ENCODE measurements at places on chromosomes 7 and 10.

DNA sequence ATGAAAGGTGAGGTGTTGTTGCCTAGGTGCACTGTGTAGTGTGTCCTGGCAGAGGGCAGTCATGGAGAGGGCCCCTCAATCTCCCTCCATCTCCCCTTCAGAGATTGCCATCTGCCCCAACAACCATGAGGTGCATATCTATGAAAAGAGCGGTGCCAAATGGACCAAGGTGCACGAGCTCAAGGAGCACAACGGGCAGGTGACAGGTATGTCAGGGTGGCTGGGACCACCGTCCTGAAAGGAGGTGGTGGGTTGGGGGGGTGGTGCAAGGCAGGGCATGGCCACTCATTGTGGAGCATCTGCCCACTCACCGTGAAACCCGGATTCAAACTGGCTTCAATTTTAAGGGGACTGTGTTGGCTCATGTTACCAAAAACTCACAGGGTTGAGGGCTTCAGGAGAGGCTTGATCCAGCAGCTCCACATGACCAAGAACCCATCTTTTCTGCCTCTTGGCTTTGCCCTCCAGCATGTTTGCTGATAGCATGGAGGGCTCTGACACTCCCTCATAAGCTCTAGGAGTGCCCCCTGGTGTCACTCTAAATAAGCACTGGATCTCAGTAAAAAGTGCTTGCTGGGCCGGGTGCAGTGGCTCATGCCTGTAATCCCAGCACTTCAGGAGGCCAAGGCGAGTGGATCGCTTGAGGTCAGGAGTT, 12.2 kb downstream of the ARPC1B start:
- DNase-seq, result no peak

GRCh38 chr10:95841661-95842498, 65.9 kb upstream of the CC2D2B start:
- DNase-seq, result no peak

GRCh38 chr10:24597426-24597825, 126.3 kb downstream of the ARHGAP21 start:
- DNase-seq, result no peak

GRCh38 chr7:112571852-112572607, 91.2 kb downstream of the LSMEM1 start:
- no peak for DNase-seq

- no peak for DNase-seq
These were observed 147.0 kb upstream of the SLC13A1 start for GRCh38 chr7:123346766-123347165.

GRCh38 chr7:90917539-90917938, 321.4 kb downstream of the CDK14 start:
- DNase-seq, result no peak

- DNase-seq, result no peak
These were observed 16.9 kb upstream of the DLD start for GRCh38 chr7:107874111-107874510.

DNA sequence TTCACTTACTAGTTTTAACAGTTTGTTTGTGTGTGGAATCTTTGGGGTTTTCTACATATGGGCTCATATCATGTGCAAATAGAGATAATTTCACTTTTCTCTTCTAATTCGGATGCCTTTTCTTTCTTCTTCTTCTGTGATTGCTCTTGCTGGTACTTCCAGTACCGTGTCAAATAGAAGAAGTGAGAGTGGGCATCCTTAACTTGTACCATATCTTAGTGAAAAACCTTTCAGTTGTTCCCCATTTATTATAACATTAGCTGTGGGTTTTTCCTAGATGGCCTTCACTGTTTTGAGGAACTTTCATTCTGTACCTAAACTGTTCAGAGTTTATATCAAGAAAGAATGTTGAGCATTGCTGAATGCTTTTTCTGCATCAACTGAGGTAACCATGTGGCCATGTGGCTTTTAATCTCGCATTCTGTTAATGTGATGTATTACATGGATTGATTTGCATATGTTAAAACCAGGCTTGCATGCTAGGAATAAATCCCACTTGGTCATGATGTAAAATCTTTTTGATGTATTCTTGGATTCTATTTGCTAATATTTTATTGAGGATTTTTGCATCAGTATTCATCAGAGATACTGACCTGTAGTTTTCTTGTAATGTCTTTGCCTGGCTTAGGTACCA, 78.7 kb downstream of the FAM107B start:
- no peak for DNase-seq

DNA sequence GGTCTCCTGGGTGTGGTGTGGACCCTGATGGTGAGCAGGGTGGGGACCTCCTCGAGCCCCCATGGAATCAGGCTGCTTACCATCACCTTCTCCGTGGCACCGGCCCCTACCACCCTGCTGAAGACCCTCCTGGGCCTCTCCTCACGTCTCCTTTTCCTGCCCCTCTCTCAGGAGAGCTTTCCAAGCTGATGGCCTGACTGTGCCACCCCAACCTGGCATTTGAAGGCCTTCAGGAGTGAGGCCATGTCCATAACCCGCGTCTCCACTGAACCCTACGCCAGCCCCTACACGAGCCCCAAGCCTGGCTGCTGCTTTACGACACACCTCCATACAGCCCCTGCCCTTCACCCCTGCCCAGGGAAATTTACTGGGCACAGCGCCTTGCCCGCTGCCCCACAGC, 55.4 kb downstream of the ZRANB1 start:
- DNase-seq, result no peak

DNA sequence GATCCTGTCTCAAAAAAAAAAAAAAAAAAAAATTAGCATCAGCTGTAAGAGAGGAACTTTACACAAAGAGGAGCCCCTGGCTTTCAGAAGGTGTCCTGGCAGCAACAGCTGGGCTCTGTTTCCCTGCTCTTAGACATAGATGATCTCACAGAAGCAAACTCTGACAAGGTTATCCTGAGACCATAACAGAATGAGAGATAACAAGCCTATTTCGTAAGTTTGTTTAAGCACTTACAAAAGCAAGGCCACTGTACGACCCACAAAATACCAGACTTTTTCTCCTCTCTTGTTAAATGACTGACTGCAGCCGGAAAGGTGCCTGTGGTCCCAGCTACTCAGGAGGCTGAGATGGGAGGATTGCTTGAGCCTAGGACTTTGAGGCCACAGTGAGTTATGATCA, 33.3 kb upstream of the OTUD1 start:
- DNase-seq, result no peak

DNA sequence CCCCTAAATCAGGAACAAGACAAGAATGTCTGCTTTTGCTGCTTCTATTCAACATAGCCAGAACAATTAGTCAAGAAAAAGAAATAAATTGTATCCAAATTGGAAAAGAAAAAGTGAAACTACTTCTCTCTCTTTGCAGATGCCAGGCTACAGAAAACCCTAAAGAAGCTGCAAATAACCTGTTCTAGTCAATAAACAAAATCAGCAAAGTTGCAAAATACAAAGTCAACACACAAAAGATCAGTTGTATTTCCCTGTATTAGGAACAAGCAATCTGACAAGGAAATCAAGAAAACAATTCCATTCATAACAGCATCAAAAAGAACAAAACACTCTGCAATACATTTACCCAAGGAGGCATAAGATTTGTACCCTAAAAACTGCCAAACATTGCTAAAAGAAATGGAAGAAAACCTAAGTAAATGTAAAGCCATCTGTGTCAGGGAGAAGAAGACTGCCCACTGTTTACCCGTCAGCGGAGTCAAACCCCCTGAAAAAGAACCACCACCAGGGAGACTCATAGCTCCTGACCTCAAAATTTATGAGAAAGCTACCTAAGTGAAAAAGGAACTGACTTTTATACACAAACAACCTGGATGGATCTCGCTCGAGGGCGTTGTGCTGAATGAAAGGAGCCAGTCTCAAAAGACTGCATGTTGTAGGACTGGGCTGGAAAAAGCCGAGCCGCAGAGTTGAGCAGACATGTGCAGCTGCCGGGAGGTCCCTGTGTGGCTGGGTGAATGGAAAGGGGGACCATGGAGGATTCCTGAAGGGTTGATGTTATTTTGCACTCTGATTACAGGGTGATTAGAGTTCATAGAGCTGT, 263.1 kb downstream of the MAD1L1 start:
- DNase-seq, result no peak

GRCh38 chr10:47435081-47435480, 48.8 kb downstream of the ANXA8 start:
- no peak for DNase-seq

GRCh38 chr10:44628921-44629320, 244.0 kb upstream of the CXCL12 start:
- no peak for DNase-seq

- no peak for DNase-seq
These were observed 81.7 kb downstream of the ABCA13 start for GRCh38 chr7:48252995-48253394.

DNA sequence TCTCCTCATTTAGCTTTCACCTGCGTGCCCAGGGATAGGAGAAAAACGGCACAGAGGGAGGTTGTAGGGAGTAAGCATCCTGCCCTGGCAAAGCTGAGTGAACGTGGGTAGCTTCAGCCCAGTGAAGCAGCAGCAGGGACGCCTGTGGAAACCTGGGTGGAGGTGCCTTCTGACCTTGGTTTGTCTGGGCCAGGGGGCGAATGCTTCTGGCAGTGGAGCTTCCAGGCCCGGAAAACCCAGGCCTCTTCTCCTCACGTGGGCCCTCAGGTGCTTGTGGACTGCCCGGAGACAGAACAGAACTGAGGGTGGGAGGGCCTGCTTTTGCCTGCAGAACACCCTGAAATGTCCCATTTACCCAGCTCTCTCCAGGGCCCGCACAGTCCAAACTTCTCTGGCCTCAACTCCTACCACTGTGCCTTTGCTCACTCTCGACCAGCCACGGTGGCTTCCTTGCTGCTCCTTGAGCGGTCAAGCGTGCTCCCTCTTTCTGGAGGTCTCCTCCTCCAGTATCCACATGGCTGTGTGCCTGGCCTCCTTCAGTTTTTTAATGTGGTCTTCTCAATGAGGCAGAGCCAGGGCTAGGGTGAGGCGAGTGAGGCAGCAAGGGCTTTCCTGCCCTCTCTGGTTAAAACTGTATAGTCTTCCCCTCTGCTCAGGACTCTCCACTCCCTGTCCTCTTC, 62.4 kb downstream of the TMEM209 start:
- no peak for DNase-seq

GRCh38 chr7:17502213-17503060, 204.0 kb downstream of the AHR start:
- DNase-seq, result no peak

GRCh38 chr7:7617550-7617949, 23.0 kb upstream of the UMAD1 start:
- DNase-seq, result no peak

DNA sequence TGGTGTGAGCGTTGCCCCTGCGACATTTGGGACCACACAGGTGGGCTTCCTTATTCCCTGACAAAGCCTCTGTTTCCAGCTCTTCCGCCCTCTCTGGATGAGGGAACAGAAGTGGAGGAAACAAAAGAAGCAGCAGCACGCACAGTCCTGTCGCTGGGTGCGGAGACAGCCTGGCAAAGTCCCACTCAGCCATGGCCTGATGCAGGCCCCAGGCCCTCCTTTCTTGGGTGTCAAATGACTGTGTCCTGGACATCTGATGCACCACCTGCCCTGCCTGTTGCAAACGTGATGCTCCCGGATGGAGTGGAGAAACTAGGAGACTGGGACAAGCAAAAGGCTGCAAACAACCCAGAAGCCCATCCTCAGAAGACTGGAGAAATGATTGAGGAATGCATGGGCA, 20.7 kb downstream of the ZMIZ2 start:
- DNase-seq, result no peak

DNA sequence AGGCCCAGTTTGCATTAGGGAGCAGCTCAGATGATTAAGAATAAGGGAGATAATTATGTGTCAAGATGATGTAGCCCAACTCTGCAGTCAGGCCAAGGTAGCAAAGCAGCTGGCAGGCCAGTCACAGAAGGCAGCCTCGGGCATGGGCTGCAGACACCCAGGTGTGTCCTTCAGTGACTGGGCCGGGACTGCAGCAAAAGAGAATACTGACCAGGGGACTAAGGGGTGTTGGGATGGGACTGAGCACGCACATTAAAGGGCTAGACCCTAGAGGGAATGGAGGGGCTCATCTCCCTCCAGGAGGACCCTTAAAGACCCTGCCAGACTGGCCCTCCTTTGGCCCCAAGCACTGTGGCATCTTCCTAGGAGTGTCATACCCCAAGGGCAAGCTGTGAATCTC, 38.7 kb downstream of the PAX2 start:
- DNase-seq, result no peak

DNA sequence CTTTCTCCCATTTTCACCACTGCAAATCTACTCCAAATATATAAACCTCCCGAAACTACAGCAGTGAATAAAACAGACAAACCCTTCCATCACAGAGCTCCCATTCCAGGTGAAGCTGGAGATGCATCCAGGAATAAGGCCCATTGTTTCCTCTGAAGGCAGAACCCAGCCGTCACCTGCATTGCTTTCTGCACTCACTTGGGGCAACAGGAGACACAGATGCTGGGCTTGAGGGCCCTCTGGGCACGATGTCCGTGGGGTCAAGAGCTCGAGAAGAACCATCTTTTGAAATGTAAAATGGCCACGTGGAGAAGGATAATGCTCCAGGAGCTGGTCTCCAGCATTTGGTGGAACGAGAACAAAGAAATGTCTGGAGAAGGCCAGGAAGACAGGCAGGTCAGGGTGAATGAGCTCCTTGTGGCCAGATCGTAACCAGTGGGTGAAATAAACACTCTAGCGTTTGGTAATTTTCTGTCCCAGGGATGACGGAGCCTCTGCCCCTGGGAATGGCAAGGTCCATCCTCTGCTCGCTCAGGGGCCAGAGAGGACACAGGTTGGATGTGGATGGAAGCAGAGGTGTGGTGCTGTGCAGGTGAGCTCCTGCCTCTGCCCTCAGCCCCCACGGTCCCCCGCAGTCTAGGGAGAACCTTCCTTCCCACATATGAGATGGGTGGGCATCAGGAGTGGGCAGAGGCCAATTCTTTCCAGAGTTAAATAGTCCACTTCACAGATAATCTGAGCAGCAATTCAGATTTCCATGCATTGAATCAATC, 556.1 kb downstream of the DNAJB6 start:
- no peak for DNase-seq

GRCh38 chr7:104054362-104054761, 64.9 kb upstream of the RELN start:
- no peak for DNase-seq

GRCh38 chr7:19747740-19748339, 25.6 kb downstream of the TMEM196 start:
- no peak for DNase-seq

DNA sequence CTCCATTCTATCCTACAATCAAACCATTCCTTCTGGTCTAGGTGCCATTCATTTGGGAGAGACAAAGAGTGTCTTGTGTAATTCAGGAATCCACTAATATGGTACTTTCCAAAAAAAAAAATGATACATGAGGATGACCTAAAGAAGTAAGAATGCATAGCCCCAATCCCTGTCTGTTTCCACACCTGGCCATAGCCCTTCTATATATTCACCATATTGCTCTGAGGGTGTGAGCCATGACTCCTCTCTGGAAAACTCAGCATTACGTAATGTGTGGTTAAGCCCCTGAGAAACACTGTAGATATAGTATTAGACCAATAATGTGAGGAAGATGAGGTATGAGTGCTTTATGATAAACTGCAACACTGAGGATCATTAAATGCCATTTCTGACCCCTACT, 592.7 kb downstream of the INHBA start:
- DNase-seq, result no peak

DNA sequence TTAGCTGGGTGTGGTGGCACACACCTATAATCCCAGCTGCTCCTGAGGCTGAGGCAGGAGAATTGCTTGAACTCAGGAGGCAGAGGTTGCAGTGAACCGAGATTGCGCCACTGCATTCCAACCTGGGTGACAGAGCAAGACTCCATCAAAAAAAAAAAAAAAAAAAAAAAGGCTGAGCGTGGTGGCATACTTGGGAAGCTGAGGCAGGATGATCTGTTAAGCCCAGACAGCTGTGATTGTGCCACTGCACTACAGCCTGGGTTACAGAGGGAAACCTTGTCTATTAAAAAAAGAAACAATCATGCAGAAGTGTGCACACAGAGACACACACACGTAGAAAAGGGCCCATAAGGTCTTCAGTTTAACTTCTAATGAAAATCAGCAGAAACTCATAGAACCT, 150.6 kb downstream of the TPST1 start:
- DNase-seq, result no peak
